ENCODE measurements at places on chromosomes 13 and 19.

DNA sequence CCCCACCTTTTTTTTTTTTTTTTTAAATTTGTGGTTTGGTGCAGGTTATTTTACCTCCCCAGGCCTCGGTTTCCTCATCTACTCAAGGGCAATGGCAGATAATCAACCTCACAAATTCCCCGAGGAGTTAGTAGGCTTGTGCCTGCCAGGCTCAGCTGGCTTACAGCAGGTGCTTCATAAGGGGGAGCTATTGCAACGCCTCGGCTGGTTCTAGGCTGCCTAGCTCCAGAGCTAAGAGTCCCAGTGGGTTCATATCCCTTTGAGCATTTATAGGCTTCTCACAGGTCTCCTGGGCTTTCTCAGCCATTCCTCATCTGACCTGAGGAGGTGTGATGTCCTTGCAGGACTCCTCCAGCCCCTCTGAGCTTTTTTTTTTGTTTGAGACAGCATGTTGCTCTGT, 10.6 kb downstream of the BCKDHA start:
- no peak for DNase-seq

GRCh38 chr19:18118420-18119012, 20.9 kb downstream of the MAST3 start:
- DNase-seq: no peak

GRCh38 chr13:63305641-63306133, 1890.0 kb upstream of the PCDH20 start:
- no peak for DNase-seq

GRCh38 chr19:47065242-47065641, 16.8 kb upstream of the TMEM160 start:
- no peak for DNase-seq

DNA sequence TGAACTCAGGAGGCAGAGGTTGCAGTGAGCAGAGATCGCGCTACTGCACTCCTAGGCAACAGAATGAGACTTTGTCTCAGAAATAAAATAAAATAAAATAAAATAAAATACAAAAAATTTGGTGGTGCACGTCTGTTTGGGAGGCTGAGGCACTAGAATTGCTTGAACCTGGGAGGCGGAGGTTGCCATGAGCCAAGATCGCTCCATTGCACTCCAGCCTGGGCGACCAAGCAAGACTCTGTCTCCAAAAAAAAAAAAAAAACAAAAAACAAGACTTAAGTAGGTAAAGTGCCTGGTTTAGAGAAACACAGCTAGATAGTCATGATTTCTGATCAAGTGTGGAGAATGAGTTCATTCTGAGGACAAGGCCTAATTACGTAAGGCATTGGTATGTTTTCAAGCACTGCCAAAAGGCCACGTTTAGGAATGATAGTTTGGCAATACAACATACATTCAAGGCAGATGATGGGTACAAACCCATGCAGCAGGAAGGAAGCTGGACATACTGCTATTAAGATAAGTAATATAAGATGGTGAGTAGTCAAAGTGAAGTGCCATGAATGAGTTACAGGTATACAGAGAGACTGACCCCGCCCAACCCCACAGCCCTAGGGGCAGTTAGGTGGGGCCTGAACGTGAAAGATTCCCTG, 4.8 kb upstream of the UCHL3 start:
- DNase-seq: no peak

DNA sequence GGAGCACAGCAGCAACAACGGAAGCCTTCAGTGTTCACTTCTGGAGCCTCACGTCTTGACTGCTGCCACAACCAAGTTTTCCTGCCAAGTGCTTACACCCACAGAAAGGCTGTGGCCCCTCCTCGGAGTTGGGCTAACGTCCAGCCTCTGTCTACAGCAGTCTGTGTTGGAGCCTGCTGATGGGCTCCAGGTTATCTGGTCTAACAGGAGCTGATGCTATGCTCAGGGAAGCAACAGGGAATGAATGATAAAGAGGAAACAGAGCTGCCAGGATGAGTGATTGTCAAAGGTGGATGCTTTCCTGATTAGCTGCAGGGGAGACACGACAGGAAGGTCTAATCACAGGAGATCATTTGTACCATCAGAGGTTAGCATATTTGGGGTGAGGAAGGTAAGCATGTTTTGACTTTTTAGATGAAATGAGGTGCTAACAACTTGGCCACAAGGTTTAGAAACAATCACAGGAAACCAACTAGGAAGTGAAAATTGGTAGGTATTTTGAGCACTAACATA, 53.8 kb upstream of the RCBTB2 start:
- no peak for DNase-seq
